ENCODE measurements at places on chromosomes 3 and 15.

DNA sequence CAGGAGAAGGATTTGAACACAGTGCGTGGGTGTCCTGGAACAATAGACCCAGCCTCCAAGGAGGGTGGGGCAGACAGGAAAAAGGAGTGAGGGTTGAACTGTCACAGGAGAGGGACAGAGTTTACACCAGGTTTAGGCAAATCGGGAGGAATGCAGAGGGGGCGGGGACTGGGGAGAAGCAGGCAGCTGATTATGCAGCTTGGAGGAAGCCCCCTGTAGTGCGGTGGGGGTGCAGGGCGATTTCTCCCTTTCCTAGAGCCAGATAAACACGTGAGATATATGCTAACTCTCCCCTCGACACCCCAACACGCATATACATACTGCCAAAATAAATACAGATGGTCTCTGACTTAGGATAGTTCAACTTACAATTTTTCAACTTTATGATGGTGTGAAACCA lies 108.6 kb upstream of the PRR20G start:
- no peak for DNase-seq

GRCh38 chr3:66673293-66673692 lies 172.5 kb upstream of the LRIG1 start:
- no peak for DNase-seq

- no peak for DNase-seq
Measured at GRCh38 chr3:149501524-149501923, 27.0 kb downstream of the TM4SF4 start.

- DNase-seq, result no peak
Measured at GRCh38 chr15:53841651-53842050, 82.2 kb upstream of the WDR72 start.

- DNase-seq, result no peak
Measured at GRCh38 chr3:11244121-11244677, 28.0 kb upstream of the ATG7 start.

GRCh38 chr3:30508339-30508738 lies 98.1 kb upstream of the TGFBR2 start:
- DNase-seq, result no peak

DNA sequence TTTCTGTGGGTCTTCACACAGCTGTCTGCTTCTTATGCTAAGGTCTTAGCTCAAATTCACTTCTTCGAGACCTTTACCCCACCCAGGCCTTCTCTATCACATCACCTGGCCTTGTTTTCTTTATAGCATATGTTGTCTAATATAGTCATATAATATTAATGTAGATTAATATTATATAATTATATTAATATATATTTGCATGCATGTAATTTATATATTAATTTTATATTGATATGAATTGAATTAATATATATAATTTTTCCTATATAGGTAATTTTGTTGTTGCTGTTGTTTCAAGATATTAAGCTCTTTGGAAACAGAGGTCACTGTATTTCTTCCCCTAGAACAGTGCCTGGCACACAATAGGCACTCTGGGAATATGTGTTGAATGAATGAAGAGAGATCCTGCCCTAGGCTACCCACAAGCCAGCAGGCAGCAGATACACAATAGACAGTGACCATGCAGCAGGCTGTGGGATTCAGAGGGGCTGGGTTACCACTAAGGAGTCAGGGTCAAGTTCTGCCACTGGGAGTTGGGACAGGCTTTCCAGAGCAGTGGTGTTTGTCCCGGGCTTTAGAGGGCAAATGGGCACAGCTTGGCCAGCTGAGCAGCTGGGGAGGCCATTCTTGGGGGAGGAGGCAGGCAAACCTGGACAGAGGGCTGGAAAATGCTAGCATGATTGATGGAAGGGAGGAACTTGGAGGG lies 126.3 kb downstream of the DNAJB8 start:
- no peak for DNase-seq

DNA sequence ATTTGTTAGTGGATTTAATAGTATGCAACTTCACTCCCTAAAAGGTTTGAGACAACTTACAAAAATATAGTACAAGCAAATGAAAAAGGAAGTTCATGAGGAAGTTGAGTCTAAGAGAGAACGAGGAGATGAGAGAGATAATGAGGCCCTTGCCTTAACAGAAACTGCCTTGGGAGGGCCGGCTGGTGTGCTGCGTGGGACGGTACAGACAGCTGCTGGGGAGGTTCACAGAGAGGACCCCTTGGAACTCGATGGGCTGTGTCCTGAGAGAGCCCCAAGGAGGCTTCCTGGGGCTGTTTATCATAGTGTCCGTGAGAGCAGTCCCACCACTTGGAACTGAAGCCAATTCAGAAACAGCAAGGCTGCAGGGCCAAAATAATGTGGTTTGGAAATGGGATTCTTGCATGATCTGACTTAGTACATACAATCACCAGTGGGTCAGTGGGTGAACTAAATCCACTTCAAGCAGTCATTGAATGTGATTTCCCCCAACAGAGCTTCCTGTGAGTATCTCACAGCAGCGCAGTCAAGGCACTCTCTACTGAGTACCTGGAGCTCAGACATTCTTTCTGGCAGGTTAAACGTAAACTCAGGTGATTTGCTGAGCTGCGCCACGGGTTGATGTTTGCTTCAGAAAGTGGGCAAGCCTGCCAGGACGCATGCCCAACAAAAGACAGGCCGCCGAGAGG lies 90.8 kb downstream of the CRTC3 start:
- DNase-seq, result no peak

DNA sequence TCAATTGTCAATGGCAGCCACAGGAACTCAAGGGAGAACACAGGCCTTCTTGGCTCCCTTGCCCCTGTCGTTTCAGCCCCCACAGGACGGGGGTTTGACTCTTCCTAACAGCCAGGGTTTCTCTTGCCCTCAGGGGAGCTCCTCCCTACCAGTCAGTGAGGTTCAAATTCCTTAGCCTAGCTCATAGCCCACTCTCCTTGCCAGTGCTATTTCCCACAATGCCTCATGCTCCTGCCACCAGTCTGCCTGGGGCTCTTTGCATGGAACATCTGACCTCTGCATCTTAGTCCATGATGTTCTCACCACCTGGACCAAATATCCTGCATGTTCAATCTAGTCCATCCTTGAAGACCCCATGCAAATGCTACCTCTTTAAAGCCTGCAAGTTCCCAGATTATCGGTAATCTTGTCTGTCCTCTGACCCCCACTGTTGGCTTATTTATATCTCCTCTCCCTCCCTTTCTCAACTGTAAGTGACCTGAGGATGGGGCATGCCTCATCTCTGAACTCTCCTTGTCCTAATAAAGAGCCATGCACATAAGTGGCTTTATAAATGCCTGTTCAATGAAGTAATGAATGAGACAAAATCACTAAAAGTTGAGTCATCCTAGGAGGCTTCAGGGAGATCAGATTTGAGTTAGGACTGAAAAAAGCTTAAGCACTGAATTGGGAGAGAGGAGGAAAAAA lies 78.0 kb downstream of the MYO1E start:
- DNase-seq, result no peak

- DNase-seq, result no peak
Measured at GRCh38 chr3:81516042-81516441, 245.4 kb downstream of the GBE1 start.

DNA sequence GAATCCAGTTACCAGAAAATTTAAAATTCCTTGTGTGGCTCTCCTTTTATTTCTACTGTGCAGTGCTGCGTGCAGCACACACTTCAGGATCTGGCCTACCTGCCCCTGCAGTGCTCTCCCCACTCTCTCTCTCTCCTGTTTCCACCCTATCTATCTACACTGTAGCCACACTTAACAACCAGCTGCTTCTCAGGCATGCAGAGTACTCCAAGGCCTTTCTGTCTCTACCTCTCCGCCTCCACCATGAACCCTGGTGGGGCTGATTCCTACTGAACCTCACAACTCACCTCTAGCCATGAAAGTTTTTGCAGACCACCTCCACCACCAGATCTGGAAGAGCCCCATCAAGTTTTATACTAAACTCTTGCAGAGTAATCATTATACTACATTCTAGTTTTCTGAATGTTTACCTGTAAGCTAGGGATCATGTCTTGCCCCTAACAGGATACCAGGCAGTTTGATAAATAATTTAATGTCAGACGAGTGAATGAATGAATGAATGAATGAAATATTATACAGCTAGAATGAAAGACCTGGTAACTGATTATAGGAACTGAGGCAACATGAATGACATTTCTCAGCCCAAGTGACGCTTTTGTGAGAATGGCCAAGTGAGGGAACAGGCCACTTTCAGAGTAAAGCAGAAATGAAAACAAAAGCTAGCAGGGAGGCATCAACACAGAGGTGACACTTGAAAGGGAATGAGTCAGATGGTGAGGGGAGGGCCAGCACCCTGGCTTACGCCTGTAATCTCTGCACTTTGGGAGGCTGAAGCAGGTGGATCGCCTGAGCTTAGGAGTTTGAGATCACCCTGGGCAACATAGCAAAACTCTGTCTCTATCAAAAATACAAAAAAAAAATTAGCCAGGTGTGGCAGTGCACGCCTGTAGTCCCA lies 363.5 kb downstream of the FOXP1 start:
- no peak for DNase-seq

DNA sequence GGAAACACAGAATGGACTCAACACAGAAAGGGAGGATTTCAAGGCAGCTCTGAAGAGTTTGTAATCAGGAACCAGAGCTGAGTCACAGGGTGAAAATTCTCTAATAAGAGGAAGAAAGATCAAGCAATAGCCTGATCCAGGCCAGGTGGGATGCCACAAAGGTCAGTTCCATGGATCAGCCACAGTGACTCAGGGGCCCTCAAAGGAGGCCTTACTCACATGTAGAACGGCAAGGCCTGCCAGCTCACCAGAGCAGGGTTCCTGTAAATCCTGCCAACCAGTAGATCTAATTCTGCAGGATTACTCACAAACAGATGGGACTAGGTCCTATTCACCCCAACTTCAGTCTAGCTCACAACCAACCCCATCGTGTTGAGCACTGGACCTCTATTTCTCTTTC lies 78.3 kb upstream of the PPP2R3A start:
- no peak for DNase-seq

- no peak for DNase-seq
Measured at GRCh38 chr15:62658498-62658897, 384.0 kb upstream of the TPM1 start.

- no peak for DNase-seq
Measured at GRCh38 chr3:141482245-141482922, 4.4 kb upstream of the RASA2 start.

DNA sequence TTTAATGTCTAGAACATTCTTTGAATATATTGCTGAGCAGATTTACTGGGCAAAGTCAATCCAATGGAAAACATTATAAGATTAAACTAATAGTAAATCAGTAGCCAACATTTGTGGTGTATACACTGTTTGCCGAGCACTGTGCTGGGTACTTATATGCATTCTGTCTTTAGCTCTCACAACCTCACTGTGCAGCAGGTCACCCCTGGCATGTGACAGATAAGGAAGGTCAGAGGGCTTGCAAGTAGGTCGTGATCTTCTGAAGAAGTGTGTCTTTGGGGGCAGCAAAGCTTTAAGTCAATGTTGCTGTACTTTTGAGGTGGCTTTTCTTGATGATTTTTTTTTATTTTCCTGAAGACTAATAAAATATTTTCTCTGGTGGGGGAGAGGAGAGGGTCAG lies 62.2 kb downstream of the TCAIM start:
- no peak for DNase-seq

DNA sequence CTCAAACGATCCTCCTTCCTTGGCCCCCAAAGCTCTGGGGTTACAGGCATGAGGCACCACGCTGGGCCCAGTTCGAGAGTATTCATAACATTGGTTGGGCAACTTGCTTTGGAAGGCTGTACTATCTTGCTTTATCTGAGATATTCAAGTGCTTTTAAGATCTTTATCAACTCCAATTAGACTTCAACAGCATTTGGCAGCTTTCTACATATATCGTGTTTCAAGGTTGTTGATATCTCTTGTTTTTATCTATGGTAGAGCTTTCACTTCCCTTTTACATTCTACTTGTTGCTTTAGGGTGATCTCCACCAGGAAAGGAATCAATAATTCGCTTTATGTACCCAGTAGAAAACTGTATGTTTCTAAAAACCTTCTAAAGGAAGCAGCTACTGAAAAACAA lies 395.3 kb downstream of the IL5RA start:
- DNase-seq, result no peak

Measured in memory B cell (primary cell).